ENCODE measurements at places on chromosomes 1 and 21. TPM values are rescaled to one million over a fixed set of nuclear protein-coding genes. Genes with fewer than 3 reads are reported as not detected.
A peak's percentile ranks its signal among the peaks of the same experiment; 100 is the strongest.

GRCh38 chr1:42830631-42831030, 13.4 kb upstream of the SVBP start:
- H3K4me1 ChIP-seq = no peaks in the 10 kb centered on the region
- H3K27ac ChIP-seq = no peak overlapping the region
- peaks cover 8% of the 10 kb centered on the region for H3K36me3 ChIP-seq
- DNase-seq = no peak

- peaks cover 4% of the 10 kb centered on the region for H3K4me1 ChIP-seq
- H3K27me3 ChIP-seq = peaks cover 20% of the 10 kb centered on the region
- no peak for DNase-seq
- H3K36me3 ChIP-seq = no peaks in the 10 kb centered on the region
- H3K4me3 ChIP-seq = peak overlapping the region; percentile 28
Measured at GRCh38 chr1:112840631-112841624, 115.1 kb downstream of the SLC16A1 start.

GRCh38 chr1:101101360-101101759, 75.8 kb upstream of the DPH5 start:
- H3K4me1 ChIP-seq = peaks cover 5% of the 10 kb centered on the region
- H3K4me3 ChIP-seq = no peak overlapping the region
- H3K36me3 ChIP-seq = no peaks in the 10 kb centered on the region
- no peak for DNase-seq
- no peaks in the 10 kb centered on the region for H3K27me3 ChIP-seq
- no peak overlapping the region for H3K27ac ChIP-seq

GRCh38 chr1:62064829-62065407, 129.7 kb upstream of the L1TD1 start:
- DNase-seq = no peak
- H3K4me1 ChIP-seq = no peaks in the 10 kb centered on the region
- H3K4me3 ChIP-seq = no peak overlapping the region
- no peak overlapping the region for H3K27ac ChIP-seq

GRCh38 chr1:14761291-14762153, 163.0 kb downstream of the KAZN start:
- no peaks in the 10 kb centered on the region for H3K4me1 ChIP-seq
- H3K36me3 ChIP-seq = peaks cover 3% of the 10 kb centered on the region
- no peak for DNase-seq
- no peak overlapping the region for H3K4me3 ChIP-seq

- no peaks in the 10 kb centered on the region for H3K27me3 ChIP-seq
- no peak overlapping the region for H3K4me3 ChIP-seq
- H3K36me3 ChIP-seq = peaks cover 6% of the 10 kb centered on the region
- peaks cover 11% of the 10 kb centered on the region for H3K4me1 ChIP-seq
- DNase-seq = no peak
Measured at GRCh38 chr1:172351754-172352161, 68.7 kb upstream of the C1orf105 start.

Gene NGF
- not detected for total RNA-seq

GRCh38 chr1:154316704-154317103, 4.2 kb upstream of the AQP10 start:
- H3K4me3 ChIP-seq = no peak overlapping the region
- no peaks in the 10 kb centered on the region for H3K4me1 ChIP-seq
- H3K27ac ChIP-seq = no peak overlapping the region
- DNase-seq = no peak
- peaks cover 6% of the 10 kb centered on the region for H3K36me3 ChIP-seq

DNA sequence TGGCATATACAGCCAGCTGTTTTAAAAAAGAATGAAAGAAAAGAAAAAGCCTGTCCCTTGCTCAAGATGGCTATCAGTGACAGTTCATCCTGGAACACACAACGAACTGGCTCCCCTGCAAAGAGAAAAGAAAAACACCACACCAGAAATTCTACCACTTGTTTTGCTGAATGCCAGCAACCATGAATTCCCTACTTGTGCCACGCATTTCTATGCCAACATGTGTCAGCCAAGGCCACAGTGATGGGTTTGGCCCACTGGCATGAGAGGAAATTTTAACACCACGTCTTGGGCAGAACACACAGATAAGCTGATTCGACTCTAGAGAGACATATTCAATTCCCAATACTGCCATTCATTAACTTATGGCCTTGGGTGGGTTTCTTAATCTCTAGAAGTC, 64.0 kb downstream of the CAPZB start:
- H3K27ac ChIP-seq = peak overlapping the region; percentile 61
- H3K4me3 ChIP-seq = no peak overlapping the region
- peaks cover 12% of the 10 kb centered on the region for H3K36me3 ChIP-seq
- H3K4me1 ChIP-seq = peaks cover 55% of the 10 kb centered on the region

DNA sequence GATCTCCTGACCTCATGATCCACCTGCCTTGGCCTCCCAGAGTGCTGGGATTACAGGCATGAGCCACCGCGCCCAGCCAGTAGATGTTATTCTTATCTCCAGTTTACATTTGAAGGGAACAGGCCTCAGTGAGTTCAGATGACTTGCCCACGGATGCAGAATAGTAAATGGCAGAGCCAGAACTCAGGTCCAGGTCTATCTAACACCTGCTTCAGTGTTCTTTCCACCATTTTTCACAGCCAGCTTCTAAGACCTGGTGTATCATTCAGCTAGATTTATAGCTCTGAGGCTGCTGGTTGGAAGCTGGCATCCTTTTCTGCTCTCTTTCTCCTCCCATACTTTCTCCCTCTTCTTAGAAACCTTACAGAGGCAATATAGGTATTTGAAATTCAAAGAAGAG, 10.8 kb downstream of the FABP3 start:
- no peak overlapping the region for H3K4me3 ChIP-seq
- DNase-seq = no peak
- no peaks in the 10 kb centered on the region for H3K27me3 ChIP-seq
- H3K36me3 ChIP-seq = peaks cover 14% of the 10 kb centered on the region
- no peaks in the 10 kb centered on the region for H3K4me1 ChIP-seq

Gene FAAH
- 8.9 TPM for total RNA-seq

DNA sequence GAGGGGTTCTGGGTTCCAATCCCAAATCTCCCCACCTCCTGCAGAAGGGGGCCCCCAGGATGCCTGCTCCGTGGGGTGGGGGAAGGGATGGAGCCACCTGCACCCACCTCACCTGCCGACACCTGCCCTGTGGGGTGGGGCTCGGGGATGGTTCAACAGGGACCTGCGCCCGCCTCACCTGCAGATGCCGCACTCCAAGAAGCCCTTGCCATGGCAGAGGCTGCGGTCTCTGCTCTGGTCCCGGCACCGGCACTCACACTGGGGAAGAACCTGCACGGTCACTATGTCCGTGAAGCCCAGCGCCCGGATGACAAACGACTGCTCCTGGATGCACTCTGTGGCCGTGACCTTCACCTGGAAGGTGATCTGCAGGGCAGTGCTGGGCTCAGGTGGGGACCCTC, 18.1 kb upstream of the PTTG1IP start:
- H3K27me3 ChIP-seq = no peaks in the 10 kb centered on the region
- H3K4me3 ChIP-seq = no peak overlapping the region
- DNase-seq = no peak
- H3K36me3 ChIP-seq = no peaks in the 10 kb centered on the region
- peaks cover 36% of the 10 kb centered on the region for H3K4me1 ChIP-seq

GRCh38 chr1:156648951-156649350, 7.0 kb downstream of the BCAN start:
- no peak overlapping the region for H3K27ac ChIP-seq
- H3K27me3 ChIP-seq = peaks cover 62% of the 10 kb centered on the region
- DNase-seq = peak; percentile 7
- peaks cover 1% of the 10 kb centered on the region for H3K4me1 ChIP-seq
- peaks cover 3% of the 10 kb centered on the region for H3K36me3 ChIP-seq

Gene SERPINC1
- total RNA-seq = 0.44 TPM

Gene FMO5
- total RNA-seq = 0.91 TPM

DNA sequence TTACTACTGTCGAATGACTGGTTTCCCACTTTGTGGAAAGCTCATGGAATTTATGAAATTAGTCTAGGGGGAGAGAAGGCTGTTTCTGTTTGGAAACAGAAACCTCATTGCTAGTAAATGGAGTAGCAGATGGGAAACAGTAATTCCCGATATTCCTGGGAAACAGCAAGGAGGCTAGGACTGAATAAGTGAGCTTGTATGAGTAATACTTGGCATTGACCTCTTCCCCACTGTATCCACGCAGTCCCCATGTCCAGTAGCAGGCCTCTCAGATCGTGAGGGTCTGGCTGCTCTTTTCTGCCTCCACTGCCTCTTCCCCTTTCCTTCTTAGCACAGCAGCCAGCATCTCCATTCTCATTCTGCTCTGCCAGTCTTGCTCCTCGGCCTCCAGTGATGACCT, 75.5 kb downstream of the PRDM2 start:
- H3K27me3 ChIP-seq = no peaks in the 10 kb centered on the region
- no peak for DNase-seq
- H3K4me1 ChIP-seq = peaks cover 22% of the 10 kb centered on the region
- H3K36me3 ChIP-seq = peaks cover 6% of the 10 kb centered on the region

- H3K4me3 ChIP-seq = no peak overlapping the region
- no peaks in the 10 kb centered on the region for H3K27me3 ChIP-seq
- DNase-seq = no peak
- H3K4me1 ChIP-seq = no peaks in the 10 kb centered on the region
- H3K27ac ChIP-seq = no peak overlapping the region
- H3K36me3 ChIP-seq = no peaks in the 10 kb centered on the region
Measured at GRCh38 chr1:218930472-218931241, 243.0 kb upstream of the LYPLAL1 start.

- no peak overlapping the region for H3K27ac ChIP-seq
- H3K4me1 ChIP-seq = no peaks in the 10 kb centered on the region
- DNase-seq = no peak
- H3K36me3 ChIP-seq = no peaks in the 10 kb centered on the region
- peaks cover 28% of the 10 kb centered on the region for H3K27me3 ChIP-seq
- H3K4me3 ChIP-seq = no peak overlapping the region
Measured at GRCh38 chr1:201374364-201374763, 3.1 kb downstream of the TNNT2 start.

GRCh38 chr1:203342192-203342940, 8.6 kb downstream of the FMOD start:
- H3K27ac ChIP-seq = no peak overlapping the region
- H3K36me3 ChIP-seq = no peaks in the 10 kb centered on the region
- peaks cover 29% of the 10 kb centered on the region for H3K4me1 ChIP-seq
